ENCODE measurements at places on chromosomes 16 and 17.

DNA sequence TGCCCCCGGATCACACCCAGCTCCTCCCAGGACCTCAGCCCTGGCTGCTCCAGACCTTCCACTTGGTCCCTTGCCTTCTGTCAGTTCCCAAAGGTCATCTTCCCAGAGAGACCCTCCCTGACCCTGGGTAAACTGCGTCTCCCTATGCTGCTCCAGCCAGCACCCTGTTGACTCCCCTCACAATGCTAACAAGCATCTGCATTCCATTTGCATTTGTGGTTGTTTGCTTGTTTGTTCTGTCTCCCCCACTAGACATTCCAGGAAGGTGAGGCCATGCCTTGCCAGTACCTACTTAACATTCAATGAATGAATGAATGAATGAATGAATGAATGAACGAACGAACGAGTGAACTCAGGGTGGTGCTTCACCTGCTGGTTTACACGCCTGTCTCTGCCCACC, 171.2 kb downstream of the WSCD1 start:
- no peak for DNase-seq

- DNase-seq, result no peak
Observed at GRCh38 chr16:54867302-54867832, 63.3 kb upstream of the IRX5 start.

GRCh38 chr16:75742424-75743047, 16.2 kb upstream of the CPHXL start:
- DNase-seq, result no peak

DNA sequence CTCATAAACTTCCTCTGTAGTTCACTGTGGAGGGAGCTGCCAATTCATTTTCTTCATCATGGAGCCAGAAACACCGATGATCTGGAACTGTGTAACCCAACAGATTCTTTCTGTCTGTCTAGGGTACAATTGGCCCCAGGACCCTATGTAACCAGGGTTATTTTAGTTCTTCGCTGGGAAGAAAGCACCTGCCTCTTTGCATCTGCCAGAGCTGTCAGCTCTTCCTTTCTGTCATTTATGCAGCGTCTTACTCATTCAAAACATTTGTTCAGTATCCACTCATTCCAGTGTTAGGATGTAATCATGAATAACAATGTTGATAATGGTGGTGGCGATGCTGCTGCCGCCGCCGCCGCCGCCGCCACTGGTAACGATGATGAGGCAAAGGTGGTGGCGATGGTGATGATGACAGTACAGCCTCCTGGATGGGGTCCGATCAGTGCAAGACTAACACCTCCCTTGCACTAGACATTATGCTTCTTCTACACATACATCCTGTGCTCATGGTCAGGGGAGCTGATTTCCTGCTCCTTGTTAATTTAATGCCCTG, 46.1 kb downstream of the IRX5 start:
- DNase-seq, result no peak

DNA sequence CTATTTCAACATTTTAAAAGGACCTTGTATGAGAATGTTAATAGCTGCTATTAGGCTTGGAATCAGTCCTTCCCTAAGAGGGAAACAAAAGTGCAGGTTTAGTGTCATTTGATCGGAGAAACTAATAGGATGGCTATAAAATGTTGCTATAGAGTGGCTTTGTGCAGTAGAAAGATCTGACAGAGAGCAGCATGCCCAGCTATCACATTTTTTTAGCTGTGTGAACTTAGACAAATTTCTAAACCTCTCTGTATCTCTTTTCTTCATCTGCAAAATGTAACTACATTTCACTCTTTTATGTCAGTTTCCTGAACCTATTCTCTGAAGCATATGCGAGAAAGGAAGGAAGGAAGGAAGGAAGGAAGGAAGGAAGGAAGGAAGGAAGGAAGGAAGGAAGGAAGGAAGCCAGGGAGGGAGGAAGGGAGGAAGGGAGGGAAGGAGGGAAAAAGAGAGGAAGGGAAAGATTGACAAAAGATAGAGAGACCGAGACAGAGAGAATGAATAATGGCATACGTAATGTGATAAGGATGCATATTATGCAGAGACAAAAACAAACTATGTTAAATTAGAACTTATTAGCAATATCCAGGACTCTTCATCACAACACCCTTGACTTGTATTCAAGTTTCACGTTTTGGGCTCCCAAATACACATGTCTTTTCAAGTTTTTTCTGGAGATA, 52.6 kb upstream of the CDH8 start:
- DNase-seq, result no peak

DNA sequence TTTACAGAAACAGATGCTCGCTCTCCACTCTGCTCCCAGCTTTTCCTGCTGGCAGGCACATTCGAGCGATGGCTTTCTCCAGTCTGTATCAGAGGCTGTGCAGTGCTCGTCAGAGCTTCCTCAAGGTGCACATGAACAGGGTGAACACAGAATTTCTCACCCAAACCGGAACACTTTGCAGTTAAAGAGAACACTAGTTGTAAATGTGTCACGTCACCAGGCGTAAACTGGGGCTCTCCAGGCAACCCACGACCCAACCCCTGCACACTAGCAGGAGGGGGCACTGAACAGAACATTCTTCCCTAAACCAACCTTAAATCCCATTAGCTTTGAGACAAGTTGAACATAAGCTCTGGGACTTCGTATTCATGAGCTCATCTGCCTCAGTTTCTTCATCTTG, 119.0 kb downstream of the RMI2 start:
- no peak for DNase-seq

DNA sequence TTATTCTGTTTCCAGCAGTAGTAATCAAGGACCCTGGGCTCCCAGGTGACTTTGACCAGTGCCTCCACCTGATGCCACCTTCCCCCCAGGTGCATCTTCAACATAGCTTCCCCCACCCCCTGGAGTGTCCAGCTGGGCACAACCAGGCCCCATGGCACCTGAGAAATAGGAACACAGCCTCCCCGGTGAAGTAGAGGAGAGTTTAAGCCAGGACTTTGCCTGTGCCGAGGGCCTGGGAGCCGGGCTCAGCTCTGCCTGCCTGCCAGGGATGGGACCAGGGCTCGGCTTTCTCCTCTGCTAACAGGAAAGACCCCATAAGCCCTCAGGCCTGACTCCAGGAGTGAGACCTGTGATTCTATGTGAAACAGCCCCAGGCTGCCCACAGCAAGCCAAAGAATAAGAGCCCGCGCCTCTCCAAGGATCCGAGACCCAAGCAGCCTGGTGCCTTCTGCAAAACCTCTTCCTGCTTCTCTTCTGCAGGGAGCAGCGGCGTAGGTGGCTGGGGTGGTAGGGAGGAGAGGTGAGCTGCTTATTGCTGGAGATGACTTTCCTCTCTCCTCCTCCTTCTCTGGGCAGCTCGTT, 16.4 kb upstream of the RBFOX3 start:
- peak; percentile 65 for DNase-seq

DNA sequence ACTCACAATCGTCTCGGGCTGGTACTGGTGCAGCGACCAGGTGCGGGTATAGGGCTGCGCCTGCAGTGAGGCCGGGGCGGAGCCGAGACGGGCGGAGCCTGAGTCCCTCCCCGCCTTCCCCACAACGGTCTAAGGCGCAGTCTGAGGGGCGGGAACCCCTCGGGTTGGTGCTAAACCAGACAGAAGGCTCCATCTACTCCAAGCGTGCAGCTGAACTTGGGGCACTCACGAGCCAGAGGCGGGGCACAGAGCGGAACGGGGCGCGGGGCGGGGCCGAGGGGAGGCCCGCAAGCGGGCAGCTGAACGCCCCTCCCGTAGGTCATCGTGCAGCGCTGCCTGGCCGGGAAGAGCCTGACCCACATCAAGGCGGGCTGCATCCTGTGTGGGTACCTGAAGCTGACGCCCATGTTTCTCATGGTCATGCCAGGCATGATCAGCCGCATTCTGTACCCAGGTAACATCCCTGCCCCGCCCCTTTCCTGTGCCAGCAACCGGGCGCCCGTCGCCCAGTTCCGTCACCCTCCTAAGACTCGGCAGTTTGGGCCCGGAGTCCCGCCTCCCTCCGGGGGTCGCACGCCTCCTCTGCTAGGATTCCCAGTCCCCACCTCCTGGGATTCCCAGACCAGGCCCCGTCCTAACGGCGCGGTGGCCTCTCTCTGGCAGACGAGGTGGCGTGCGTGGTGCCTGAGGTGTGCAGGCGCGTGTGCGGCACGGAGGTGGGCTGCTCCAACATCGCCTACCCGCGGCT, 5.0 kb downstream of the SLC5A2 start:
- no peak for DNase-seq

DNA sequence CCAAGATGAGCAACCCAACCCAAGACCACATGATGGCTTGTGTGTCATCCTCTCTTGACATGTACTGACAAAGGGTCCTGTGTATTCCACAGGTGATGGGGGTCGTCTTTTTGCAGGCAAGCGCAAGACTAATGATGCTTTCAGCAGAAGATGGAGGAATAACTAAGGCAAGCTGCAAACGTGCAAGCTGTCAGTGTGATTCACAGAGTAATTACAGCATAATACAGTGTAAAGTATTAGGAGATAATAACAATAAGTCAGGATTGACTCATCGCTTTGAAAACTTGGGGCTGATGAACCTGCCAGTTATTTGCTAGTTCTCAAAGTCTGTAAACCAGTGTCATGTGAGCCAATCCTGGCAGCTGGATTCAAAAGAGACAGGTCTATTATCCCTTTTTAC, 41.6 kb upstream of the ASIC2 start:
- no peak for DNase-seq

DNA sequence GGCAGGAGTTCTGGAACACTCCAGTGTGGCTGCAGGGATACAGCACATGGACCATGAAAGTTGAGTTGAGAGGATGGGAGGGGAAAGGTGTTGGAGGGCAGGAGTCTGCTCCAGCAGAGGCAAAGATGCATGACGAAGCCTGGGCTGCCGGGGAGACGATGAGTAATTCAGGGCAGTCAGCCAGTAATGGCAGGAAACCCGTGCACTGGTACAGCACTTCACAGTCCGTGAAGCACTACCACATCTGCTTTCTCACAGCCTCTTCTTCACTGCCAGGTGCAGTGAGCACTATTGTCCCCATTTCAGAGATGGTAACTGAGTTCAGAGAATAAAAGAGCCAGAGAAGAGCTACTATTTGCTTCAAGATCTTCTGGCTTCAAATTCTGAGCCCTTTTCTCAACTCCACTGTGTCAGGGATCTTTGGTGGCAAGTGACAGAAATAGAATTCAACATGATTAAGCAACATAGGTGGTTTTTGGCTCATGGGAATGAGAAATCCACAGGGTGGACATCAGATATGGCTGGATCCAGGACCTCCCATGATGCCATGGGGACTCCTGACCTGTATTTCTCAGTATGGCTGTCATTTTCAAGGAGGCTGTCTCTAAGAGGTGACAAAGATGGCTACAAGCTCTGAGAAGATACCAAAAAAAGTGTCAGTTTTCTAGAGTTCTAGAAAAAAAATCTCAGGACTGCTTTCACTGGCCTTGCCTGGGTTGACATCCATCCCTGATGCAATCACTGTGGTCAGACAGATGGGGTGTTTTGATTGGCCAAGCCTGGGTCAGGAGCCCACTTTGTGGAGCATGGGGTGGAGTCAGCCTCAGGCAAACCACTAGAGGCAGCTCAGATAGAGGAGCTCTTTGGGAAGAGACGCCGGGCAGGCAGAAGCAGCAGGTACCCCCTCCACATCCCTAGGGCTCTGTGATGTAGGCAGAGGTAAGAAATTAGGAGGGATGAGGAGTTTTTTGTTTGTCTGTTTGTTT, 24.7 kb downstream of the IL21R start:
- no peak for DNase-seq

DNA sequence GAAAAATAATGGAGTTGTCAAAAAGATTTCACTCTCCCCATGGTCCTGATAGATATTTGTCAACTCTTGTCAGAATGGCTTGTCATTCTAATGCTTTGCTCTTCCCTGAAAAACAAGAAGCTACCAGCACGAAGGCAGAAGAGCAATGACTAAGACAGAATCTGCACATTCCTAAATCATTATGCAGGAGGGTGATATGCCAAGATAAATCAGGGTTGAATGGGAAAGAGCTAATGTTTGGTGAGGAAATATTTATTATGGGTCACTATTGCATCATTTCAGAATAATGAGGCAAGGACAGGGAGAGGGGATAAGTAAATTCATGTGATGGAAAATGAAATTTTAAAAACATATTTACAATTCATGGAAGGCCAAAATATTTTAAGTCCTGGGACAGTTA, 297.5 kb upstream of the XYLT1 start:
- DNase-seq, result no peak

GRCh38 chr16:81786321-81786720, 7.2 kb downstream of the PLCG2 start:
- no peak for DNase-seq

DNA sequence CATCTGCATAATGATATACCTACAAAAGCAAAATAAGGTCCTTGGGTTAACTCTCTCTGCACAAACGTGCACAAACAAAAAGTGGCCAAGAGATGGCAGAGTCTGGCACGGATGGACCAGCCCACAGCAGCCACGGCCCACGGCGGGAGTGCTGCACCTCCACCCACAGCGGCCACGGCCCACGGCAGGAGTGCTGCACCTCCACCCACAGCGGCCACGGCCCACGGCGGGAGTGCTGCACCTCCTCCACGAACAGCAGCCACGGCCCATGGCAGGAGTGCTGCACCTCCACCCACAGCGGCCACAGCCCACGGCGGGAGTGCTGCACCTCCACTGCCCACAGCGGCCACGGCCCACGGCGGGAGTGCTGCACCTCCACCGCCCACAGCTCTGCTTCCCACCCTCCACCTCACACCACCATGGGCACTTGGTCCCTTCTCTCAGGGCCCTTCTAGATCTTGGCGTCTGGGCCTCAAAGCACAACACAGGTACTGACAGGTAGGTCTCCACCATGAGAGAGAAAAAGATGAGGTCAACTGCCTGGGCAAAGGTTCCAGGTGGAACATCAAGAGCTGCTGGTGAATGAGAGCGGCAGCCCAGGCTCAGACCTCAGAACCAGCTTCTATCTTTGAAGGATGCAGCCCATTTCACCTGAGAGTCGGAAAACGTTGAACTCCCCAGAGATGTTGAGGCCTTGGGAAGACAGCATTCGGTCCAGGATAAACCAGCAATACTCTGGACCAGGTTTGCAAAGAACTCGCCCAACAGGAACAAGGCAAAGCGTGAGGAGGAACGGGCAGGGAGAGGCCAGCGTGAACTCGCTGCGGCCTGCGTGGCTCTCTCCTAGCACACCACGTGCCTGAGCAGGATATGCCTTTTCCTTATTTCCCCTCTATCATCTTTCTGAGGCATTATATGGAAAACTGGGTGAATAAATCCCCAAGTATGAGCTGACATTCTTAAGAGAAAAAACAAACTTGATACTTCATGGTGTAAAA, 124.5 kb downstream of the ZNF778 start:
- no peak for DNase-seq

Measured in putamen (tissue), 1 donor.